Activated naive CD4-positive, alpha-beta T cell treated with anti-CD3 and anti-CD28 coated beads, Interleukin-2, amount 50 U/mL, for 72 hours (primary cell): ENCODE measurements at places on chromosomes 5 and 9.

DNA sequence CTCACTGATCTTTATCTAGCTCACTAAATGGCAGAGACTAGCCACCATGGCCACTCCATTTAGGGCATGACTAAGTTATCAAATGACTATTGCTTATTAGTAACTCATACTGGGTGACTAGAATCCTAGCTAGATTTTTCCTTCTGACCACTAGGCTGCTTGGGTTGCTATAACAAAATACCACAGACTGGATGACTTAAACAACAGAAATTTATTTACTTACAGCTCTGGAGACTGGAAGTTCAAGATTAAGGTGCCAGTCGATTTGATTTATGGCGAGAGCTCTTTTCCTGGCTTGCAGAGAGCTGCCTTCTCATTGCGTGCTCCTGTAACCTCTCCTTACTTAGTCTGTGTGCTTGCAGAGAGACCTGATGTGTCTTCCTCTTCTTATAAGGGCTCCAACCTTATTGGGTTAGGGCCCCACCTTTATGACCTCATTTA lies 55.0 kb upstream of the APC start:
- DNase-seq, result no peak

DNA sequence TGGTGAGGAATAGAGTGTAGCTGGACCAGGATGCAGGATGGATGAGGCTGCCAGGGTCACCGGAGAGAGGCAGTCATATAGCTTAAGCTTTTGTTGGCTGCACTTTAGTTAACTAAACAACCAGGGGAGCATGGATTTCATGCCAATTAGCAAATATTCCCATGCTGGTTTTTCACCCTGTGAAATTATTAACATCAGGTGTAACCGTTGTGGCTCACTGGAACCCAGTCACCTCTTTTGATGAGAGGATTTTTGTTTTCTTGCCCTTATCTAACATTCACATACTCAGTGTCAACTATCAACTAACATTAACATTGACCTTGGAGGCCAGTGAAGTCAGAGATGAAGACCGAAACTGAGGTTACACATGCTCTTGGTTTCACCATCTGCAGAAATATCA lies 97.2 kb upstream of the BASP1 start:
- DNase-seq, result no peak

GRCh38 chr9:88992556-88992955 lies 1.3 kb downstream of the S1PR3 start:
- no peak for DNase-seq

- no peak for DNase-seq
Observed at GRCh38 chr5:128202320-128202719, 118.8 kb downstream of the SLC12A2 start.

DNA sequence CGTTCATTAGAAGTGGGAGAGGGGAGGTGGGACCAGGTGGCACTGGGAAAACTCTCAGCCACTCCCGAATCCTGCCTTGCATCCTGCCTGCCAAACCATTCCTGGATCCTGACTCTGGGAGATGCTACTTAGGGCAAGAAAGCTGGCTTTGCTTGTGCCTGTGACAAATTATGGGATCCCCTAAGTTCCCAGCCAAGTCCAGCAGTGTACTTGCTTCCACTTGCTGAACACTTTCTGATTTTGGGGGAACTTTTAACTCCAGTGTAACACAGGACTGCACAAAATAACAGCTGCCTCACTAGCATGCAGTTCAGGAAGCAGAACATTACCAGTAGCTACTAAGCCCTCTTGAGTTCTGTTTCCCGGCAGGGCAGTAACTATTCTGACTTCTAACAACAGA lies 12.5 kb upstream of the NKX2-5 start:
- no peak for DNase-seq

GRCh38 chr9:93131599-93132286 lies 2.3 kb downstream of the NINJ1 start:
- no peak for DNase-seq

DNA sequence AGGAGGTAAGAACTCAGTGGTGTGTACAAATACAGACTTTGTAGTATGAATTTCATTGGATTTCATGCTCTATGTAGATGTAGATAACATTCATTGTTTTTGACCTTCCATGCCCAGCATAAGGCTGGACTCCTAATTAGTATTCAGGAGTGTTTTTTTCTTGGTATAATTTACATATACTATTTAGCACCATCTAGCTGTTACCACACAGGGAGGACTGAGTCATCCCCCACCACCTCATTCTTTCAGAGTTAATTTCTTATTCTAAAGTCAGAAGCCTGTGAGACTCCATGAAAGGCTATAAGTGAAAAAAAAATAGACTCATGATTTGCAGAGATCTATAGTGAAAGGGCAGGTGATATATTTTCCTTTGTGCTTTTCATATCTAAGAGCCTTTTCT lies 555.0 kb downstream of the PRR16 start:
- DNase-seq, result no peak

DNA sequence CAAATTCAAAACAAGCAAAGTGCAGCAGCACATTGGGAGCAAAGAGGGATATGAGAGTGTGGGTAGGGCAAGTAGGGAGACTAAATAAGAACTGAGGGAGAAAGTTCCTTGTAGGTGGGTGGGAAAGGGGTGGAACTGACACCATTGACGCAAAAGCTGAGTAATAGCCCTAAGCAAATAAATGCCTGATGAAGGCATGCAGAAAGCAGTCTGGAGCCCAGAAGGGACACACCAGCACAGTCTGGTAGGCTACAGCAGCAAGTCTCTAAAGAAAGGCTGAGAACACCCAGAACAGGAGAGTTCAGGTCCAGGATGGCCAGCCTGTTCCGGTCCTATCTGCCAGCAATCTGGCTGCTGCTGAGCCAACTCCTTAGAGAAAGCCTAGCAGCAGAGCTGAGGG lies at the start of gene INSL4:
INSL4 (plus strand) TSS at position 208 of the 400 bp plus-strand sequence; CDS start at position 313, 105 bp downstream.
- no peak for DNase-seq
